Fibroblast of skin of right biceps (primary cell): ENCODE measurements at places on chromosomes 16 and 17.
A peak's percentile ranks its signal among the peaks of the same experiment; 100 is the strongest.

DNA sequence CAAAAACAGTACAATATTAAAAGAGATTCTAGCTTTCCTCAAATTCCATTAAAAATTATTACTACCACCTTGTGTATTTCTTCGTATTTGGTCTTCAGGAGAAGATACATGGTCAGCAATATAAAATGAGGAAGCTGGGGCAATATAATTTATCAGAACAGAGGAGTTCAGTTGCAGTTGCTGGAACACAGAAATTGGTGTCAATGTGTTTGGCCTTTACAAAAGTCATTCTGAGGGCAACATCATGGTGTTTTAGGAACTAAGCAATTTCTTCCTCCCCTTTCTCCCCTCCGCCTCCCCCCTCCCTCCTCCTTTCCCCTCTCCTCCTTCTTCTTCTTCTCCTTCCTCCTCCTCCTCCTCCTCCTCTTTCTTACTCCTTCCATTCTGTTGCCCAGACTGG is 102.1 kb downstream of the YPEL2 start:
- DNase-seq: no peak

GRCh38 chr16:4053301-4053845 is 62.9 kb downstream of the ADCY9 start:
- DNase-seq: peak; percentile 40

GRCh38 chr17:21131137-21131536 is 4.4 kb downstream of the DHRS7B start:
- DNase-seq: no peak

DNA sequence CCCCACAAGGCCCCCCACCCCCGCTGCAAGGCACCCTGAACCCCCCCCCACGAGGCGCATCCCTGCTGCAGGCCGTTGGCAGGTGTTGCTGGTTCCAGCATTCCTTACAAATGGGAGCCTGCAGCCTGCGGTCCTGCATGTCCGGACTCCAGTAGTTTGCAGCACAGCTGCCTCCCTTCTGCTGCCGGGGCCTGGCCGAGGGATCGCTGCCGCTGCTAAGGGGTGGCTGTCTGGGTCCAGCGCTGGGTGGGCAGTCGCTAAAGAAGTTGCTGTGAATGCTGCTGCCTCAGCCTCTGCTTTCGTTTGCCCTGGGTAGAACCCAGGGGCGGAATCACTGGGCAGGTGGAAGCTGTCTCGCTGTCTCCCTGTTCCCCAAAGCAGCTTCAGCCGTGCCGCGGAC is 11.8 kb downstream of the UTS2R start:
- no peak for DNase-seq

GRCh38 chr16:70759666-70760065 is 41.3 kb downstream of the VAC14 start:
- no peak for DNase-seq

- peak; percentile 83 for DNase-seq
Observed at GRCh38 chr16:19130852-19131824, 17.4 kb downstream of the ITPRIPL2 start.

DNA sequence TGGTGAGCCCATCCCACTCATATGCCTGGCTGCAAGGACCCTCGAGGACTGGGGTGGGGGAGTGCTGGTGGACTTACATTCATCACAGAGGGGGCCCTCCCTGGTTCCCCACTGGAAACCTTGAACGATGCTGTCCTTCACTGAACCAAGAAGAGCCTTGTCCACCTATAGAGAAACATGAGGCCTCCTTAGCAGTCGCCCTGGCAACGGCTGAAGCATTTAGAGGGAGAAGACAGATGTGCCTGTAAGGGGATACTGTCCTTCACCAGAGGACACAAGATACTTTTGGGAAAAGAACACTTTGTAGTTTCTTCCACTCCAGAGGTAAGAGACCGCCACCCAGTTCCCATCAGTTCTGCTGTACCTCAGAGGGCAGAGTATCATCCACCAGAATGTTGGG is 6.5 kb downstream of the HIGD1B start:
- no peak for DNase-seq

DNA sequence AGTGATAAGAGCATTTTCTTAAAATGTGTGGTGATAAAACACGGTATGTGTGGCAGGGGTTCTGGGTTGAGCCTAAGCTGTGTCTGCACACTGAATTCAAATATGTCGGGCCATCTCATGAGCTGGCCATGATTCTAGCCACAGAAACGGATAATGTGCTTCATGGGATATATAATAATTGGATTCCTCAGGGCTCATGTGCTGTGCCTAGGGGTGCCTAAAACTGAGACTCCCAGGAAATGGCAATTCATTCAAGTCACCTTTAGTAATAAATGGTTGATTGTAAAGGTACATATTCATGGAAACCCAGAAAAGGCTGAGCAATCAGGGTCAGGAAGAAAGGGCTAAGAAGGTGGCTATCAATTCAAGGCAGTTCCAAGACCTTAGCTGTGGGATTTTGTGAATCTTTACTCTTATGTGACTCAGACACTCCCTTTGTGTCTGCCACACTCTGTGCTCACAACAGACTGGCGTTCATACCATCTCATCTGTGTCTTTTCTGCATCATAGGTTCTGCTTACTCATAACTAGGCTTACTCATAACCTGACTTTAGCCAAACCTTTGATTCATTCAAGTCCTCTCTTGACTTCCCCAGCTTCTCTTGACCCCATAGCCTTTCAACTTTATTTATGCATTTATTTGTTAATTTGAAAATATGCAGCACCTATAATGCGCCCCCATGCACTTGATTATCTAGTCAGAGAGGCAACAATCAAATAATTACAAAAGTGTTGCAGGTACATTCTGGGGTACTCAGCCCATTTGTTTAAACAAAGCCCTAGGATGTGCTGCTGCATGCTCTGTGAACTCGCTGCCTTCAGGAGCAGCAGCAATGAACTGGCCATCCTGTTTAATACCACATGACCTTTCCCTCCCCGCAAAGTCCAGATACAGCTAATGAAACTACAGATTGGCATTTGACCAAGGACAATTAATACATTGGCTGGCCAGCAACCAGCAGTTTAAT is 28.4 kb upstream of the MED13 start:
- DNase-seq: peak; percentile 89

DNA sequence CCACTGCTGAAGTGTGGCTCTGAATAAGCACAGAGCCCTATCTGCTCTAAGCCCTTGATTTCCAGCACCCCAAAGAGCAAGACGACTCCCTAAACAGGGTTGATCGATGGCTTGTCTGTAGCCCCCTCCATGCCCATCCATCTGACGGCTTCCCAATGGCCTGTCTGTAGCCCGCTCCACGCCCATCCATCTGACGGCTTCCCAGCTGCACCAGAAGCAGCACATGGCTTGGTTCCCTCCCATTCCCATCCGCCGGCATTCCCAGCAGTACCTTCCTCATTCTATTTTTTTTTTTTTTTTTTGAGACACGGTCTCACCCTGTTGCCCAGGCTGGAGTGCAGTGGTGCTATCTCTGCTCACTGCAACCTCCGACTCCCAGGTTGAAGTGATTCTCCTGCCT is 64.5 kb downstream of the RBFOX3 start:
- DNase-seq: no peak
